Activated CD4-positive, alpha-beta memory T cell treated with anti-CD3 and anti-CD28 coated beads, Interleukin-2, amount 10 ng/mL, durations not matched to agents 7 days and 5 days (primary cell): ENCODE measurements at places on chromosomes 13 and 19. TPM values are rescaled to one million over a fixed set of nuclear protein-coding genes. Genes with fewer than 3 reads are reported as not detected.
A peak's percentile ranks its signal among the peaks of the same experiment; 100 is the strongest.

DNA sequence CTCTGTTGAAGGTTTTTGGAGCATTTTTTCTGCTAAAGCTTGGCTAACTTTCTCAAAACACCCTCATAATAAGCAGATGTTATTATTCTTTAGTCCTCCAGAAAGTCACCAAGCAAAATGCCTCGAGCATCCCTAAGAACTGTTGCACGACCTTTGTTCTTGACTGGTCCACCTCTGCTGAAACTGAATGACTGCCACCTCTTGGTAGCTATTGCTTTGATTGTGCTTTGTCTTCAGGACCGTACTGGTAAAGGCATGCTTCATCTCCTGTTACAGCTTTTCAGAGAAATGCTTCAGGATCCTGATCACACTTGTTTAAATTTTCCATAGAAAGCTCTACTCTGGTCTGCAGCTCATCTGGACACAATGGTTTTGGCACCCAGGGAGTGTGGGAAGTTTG, 254.8 kb downstream of the DCT start:
- peaks cover 3% of the 10 kb centered on the region for H3K27me3 ChIP-seq
- H3K4me3 ChIP-seq, result no peak overlapping the region
- DNase-seq, result no peak
- H3K4me1 ChIP-seq, result no peaks in the 10 kb centered on the region

GRCh38 chr13:103960001-103960400, 893.8 kb upstream of the SLC10A2 start:
- H3K36me3 ChIP-seq, result no peaks in the 10 kb centered on the region
- no peaks in the 10 kb centered on the region for H3K27me3 ChIP-seq
- H3K27ac ChIP-seq, result no peak overlapping the region
- H3K4me3 ChIP-seq, result no peak overlapping the region
- DNase-seq, result no peak

KLK7 gene
- not detected for total RNA-seq

GRCh38 chr13:90943946-90944345, 403.5 kb upstream of the MIR17HG start:
- H3K27me3 ChIP-seq, result no peaks in the 10 kb centered on the region
- H3K36me3 ChIP-seq, result no peaks in the 10 kb centered on the region
- H3K27ac ChIP-seq, result no peak overlapping the region
- DNase-seq, result no peak

- H3K4me1 ChIP-seq, result no peaks in the 10 kb centered on the region
- no peaks in the 10 kb centered on the region for H3K36me3 ChIP-seq
- DNase-seq, result no peak
- H3K27me3 ChIP-seq, result no peaks in the 10 kb centered on the region
- no peak overlapping the region for H3K4me3 ChIP-seq
- no peak overlapping the region for H3K27ac ChIP-seq
Measured at GRCh38 chr19:31586282-31586681, 237.0 kb upstream of the TSHZ3 start.

- H3K4me3 ChIP-seq, result no peak overlapping the region
- H3K27ac ChIP-seq, result peak overlapping the region; percentile 37
- H3K4me1 ChIP-seq, result peaks cover 68% of the 10 kb centered on the region
Measured at GRCh38 chr13:99028890-99029289, 51.0 kb upstream of the DOCK9 start.

COL5A3 gene
- 1.1 TPM for total RNA-seq

DNA sequence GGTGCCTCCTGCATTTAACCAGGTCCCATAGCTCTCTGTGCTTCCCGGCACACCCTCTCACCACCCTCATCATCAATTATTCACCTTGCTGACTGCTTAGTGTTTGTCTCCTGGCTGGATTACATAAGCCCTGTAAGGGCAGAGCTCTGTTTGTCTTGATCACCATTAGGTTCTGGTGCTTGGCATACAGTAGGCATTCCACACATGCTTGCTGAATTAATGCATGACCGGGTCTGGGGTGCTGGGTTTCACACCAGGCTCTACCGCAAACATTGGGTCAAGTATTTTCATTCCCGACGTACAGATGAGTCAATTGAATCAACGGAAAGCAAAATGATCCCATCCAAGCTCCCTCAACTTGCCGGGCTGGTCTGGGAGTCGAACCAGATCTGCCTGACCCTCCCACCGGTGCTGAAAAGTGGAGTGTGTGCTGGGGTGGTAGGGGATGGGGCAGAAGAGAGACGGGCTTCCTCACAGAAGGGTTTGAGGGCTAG, 28.5 kb downstream of the VAV1 start:
- DNase-seq, result peak; percentile 19
- no peaks in the 10 kb centered on the region for H3K27me3 ChIP-seq
- H3K4me1 ChIP-seq, result peaks cover 67% of the 10 kb centered on the region
- H3K27ac ChIP-seq, result peak overlapping the region; percentile 94

- peaks cover 6% of the 10 kb centered on the region for H3K36me3 ChIP-seq
- H3K4me3 ChIP-seq, result no peak overlapping the region
- no peak overlapping the region for H3K27ac ChIP-seq
Measured at GRCh38 chr19:40271706-40272105, 13.4 kb downstream of the AKT2 start.

DNA sequence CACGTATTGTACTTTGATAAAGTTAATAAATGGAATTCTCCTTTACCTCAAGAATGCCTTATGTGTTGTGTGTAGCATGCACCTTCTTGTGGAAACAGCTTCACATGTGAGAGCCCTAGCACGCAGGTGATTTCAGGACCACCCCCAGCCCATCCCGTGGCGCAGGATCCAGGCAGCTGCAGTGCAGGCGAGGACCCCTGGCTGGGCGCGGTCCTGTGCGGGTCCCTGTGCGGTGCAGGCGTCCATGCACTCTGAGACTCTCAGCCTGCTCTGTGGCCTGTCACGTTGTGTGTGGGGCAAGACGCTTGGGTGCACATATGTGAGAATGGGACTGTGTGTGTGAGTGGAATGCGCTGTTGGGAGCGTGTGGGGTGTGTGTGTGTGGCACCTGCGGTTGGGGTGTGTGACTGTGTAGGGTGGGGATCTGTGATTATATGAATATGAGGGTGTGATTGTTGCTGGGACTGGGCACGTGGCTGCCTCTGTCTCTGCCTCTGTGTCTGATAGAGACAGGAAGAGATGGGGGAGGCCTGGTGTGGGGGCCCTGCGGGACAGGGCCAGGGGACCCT, 30.8 kb downstream of the WTIP start:
- H3K36me3 ChIP-seq, result no peaks in the 10 kb centered on the region
- H3K27ac ChIP-seq, result no peak overlapping the region
- no peak overlapping the region for H3K4me3 ChIP-seq

RASIP1 gene
- 0.05 TPM for total RNA-seq

GRCh38 chr13:36599641-36600040, 74.2 kb upstream of the SERTM1 start:
- no peak overlapping the region for H3K4me3 ChIP-seq
- H3K36me3 ChIP-seq, result no peaks in the 10 kb centered on the region
- no peaks in the 10 kb centered on the region for H3K4me1 ChIP-seq
- H3K27ac ChIP-seq, result no peak overlapping the region

SIGLEC5 gene
- not detected for total RNA-seq

GRCh38 chr13:45325806-45326205, 15.2 kb downstream of the TPT1 start:
- H3K27ac ChIP-seq, result no peak overlapping the region
- H3K27me3 ChIP-seq, result no peaks in the 10 kb centered on the region
- no peak for DNase-seq
- H3K4me1 ChIP-seq, result peaks cover 33% of the 10 kb centered on the region
- H3K36me3 ChIP-seq, result no peaks in the 10 kb centered on the region
- no peak overlapping the region for H3K4me3 ChIP-seq

- H3K4me3 ChIP-seq, result no peak overlapping the region
- no peaks in the 10 kb centered on the region for H3K36me3 ChIP-seq
- DNase-seq, result no peak
Measured at GRCh38 chr13:62551588-62551987, 1135.9 kb upstream of the PCDH20 start.

ZNF813 gene
- total RNA-seq, result 3.8 TPM

MBD3L2 gene
- total RNA-seq, result not detected

TJP3 gene
- 1.7 TPM for total RNA-seq

GRCh38 chr13:44927968-44928367, 61.3 kb downstream of the NUFIP1 start:
- no peak for DNase-seq
- H3K4me1 ChIP-seq, result no peaks in the 10 kb centered on the region
- no peak overlapping the region for H3K4me3 ChIP-seq
- H3K27ac ChIP-seq, result no peak overlapping the region
- peaks cover 39% of the 10 kb centered on the region for H3K27me3 ChIP-seq

GRCh38 chr13:113431171-113431570, 22.1 kb downstream of the ADPRHL1 start:
- no peaks in the 10 kb centered on the region for H3K4me1 ChIP-seq
- H3K36me3 ChIP-seq, result no peaks in the 10 kb centered on the region
- no peak overlapping the region for H3K4me3 ChIP-seq
- no peak overlapping the region for H3K27ac ChIP-seq
- no peaks in the 10 kb centered on the region for H3K27me3 ChIP-seq

PTGER1 gene
- total RNA-seq, result 1.3 TPM

MAB21L1 gene
- total RNA-seq, result not detected

DNA sequence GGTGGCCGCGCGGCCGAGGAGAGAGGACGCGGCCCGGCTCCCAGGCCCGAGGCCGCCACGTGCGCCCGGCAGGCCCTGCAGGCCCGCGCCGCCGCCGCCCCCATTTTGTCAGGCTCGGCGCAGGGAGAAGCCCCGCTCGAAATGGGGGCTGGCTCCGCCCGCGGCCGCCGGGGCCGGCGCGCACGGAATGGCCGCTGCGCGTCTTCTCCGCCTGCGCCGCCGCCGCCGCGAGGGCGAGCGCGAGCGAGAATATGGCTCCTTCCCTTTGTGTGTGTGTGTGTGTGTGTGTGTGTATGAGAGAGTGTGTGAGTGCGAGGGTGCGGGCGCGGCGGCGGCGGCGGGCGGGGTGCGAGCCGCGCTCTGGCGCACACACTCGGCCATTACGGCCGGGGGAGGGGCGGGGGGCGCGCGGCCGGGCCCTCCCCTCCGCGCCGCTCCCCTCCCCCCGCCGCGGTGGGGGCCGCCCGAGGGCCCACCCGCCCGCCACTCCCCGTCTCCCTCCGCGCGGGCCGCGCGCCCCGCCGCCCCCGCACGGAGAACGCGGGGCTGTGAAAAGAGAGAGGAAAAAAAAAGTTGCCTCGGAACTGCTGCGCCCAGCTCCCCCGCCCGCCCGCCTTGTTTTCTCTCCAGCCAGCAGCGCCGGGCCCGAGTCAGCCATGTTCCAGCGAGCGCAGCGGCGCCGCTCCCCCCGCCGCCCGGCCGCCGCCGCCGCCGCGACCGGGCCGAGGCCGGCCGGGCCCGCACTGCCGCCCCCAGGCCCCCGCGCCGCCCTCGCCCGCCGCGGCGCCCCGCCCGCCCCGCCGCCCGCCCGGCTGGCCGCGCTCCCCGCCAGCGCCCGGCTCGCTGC, 1.0 kb downstream of the HMGB1 start:
- H3K27ac ChIP-seq, result peak overlapping the region; percentile 98
- DNase-seq, result peak; percentile 75
- H3K4me1 ChIP-seq, result peaks cover 36% of the 10 kb centered on the region

DNA sequence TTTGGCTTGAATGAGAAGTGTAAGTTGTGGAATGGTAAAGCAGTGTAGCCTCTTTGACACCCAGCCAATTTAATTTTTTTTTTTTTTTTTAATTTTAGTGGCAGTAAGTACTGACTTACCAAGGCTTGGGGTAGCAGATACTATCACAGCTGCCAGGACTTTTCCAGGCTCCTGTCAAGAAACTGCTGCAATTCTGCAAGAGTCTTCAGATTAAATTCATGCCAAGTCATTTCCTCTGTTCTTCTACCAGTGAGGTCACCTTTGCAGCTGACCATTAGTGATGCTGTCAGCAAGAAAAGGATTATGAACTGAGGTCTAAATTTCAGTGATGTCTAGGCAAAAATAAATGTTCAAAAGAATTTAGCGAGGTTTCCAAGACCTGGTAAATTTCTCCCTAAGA, 91.2 kb downstream of the GGACT start:
- no peak for DNase-seq
- no peak overlapping the region for H3K4me3 ChIP-seq

GEMIN7 gene
- total RNA-seq, result 35.5 TPM

DNA sequence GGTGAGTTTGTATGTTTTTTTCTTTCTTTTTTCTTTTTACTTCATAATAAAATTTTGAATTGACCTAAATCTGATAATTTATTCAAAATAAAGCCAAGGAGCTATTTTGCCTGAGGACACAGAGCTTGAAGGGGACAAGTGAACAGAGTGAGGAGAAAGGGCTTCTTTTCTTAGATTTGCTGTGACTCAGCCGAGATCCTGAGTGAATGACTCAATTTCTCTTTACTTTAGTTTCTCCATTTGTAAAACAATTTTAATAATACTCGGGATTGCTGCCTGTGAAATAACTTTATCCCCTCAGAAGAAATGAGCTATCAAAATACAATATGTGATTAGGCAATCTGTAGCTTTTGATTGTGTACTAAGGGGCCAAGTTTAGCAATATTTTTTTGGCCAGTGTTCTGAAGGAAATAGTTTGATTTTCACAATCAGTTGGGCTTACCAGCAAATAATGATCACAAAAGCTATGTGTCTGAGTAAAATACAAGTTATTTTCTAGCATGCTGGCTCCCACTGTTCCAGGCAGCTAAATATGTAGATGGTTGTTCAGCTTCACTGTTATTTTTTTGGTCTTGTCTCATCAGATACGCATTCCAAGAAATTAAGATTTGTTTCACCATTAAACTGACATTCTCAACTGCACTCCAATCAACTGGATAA, 437.5 kb downstream of the FGF9 start:
- DNase-seq, result no peak
- peaks cover 2% of the 10 kb centered on the region for H3K36me3 ChIP-seq
- peaks cover 47% of the 10 kb centered on the region for H3K4me1 ChIP-seq

DNA sequence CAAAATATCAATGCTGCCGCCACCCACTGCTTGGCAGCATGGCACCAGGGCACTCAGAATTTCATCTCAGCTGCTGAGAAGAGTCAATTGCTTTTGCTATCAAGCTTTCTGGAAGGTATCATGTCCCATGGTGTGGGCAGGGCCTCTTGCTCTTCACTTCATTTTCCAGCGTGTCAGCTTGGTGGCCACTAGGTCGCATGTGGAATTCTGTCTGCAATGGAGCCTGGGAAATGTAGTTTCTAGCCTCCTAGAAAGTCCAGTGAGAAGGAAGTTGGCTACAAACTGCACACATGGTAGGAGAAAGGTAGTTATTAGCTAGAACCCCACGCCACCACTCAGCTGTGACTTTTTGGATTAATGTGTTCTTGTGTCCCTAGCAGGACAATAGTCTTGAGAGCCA, 105.3 kb downstream of the MYO16 start:
- no peaks in the 10 kb centered on the region for H3K36me3 ChIP-seq
- DNase-seq, result no peak
- H3K4me3 ChIP-seq, result no peak overlapping the region
- no peak overlapping the region for H3K27ac ChIP-seq
- no peaks in the 10 kb centered on the region for H3K4me1 ChIP-seq

DNA sequence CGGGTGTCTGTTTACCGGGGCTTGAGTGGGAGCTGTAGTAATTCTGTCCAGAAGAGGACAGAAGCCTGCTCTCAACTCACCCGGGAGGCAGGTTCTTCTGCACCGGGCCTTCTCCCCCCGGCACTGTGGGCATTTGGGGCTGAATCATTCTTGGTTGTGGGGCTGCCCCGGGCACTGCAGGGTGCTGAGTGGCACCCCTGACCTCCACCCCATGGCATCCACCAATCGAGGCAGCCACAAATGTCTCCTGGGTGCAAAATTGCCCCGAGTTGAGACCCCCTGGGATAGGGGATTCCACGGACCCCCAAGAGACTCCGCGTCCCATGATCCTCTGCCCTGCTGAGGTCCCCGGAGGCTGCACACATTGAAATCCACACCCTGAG, 68.8 kb downstream of the GNG7 start:
- H3K36me3 ChIP-seq, result no peaks in the 10 kb centered on the region
- H3K4me1 ChIP-seq, result peaks cover 2% of the 10 kb centered on the region
- peaks cover 1% of the 10 kb centered on the region for H3K27me3 ChIP-seq
- DNase-seq, result no peak
- H3K4me3 ChIP-seq, result no peak overlapping the region
